ENCODE measurements at places on chromosomes 11 and 22.
A peak's percentile ranks its signal among the peaks of the same experiment; 100 is the strongest.

DNA sequence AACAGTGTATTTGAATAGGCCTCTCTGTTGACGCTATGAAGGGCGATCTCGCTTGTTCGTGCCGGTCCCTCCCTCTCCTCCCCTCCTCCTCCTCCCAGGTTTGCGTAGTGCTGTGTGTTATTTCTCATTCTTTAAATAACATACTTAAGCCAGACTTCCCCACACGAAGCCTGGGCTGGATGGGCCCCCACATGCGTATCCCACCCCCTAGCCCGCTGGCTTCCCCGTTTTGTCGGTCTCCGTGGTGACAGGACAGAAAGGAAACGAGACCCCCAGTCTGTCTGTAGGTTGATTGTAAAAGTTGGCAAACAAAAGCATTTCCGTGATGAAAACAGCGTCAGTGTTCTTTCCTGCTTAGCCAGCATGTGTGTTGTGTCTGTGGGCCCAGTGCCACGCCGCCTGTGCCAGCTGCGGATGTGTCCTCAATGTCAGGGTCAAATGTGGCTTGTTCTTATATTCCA is 27.3 kb downstream of the FAM118A start:
- DNase-seq: no peak

- DNase-seq: no peak
Measured at GRCh38 chr22:45859231-45860161, 117.5 kb downstream of the WNT7B start.

- DNase-seq: no peak
Measured at GRCh38 chr11:1228921-1229451, 6.1 kb downstream of the MUC5B start.

DNA sequence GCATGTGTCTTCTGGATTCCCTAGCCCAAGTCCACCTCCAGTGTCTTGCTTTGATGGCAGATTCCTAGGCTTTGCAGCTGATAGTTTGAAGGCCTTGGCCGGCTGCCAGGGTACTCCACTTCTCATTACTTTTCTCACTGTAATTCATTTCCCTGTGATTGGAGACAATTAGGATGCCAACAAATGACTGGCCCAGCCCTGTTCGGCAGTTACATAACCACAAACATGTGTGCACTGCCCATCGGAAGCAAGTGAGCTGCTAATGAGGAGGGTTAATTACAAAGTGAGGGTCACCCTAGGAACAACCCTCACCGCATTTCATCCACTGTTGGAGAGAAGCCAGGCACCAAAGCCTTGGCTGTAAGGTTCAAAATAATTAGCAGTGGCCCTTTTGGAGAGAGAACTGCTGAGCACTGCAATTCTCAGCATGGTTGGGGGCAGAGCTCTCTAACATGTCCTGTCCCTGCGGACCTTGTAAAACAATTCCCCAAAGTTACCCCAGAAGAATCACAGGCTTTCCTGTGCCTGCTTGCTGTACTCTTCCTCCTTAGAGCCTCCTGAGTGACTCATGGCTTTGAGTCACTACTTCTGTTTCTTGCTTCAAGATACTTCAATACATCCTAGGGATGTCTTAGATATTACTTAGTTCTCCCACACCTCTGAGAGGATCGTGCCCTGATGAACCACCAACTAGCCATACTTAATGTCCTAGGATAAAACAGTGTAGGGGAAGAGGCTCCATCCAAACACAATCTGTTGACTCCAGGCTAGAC is 109.7 kb upstream of the GALNT18 start:
- DNase-seq: no peak

DNA sequence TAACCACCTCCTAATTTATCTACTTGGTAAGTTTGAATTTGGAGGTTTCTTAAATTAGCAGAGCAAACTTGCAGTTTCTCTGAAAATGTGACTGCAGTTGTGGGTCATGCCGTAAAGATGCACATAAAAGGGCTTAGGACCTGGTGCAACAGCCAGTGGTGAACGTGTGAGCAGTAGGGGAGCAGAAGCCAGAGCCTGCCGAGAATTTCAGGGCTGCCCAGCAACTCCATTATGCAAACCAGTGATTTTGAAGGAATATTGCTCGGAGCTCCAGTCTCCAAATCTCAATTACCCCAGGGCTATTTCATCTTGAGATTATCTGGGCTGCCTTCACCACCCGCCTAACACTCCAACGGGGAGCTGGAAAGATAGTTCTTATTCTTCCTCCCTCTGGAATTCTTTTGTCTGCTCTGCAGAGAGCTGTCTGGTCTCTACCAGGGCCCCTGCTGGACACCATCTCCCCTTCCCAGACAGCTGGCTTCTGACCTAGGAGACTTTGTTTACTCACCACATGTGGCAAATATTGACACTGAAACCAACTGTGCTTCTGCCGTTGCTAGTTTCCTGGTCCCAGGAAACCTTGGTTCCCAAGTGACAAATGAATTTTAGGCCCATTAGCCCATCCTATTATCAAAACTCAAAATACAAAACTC is 93.9 kb downstream of the DSCAML1 start:
- DNase-seq: no peak

- DNase-seq: peak; percentile 83
Measured at GRCh38 chr11:46237248-46238077, 40.0 kb upstream of the CREB3L1 start.

- DNase-seq: peak; percentile 52
Measured at GRCh38 chr22:22342697-22343580, 98.4 kb downstream of the VPREB1 start.

GRCh38 chr11:70203751-70204465 is 812 bp downstream of the FADD start:
- peak; percentile 91 for DNase-seq

GRCh38 chr11:104570078-104570701 is 328.1 kb downstream of the CASP12 start:
- DNase-seq: no peak

DNA sequence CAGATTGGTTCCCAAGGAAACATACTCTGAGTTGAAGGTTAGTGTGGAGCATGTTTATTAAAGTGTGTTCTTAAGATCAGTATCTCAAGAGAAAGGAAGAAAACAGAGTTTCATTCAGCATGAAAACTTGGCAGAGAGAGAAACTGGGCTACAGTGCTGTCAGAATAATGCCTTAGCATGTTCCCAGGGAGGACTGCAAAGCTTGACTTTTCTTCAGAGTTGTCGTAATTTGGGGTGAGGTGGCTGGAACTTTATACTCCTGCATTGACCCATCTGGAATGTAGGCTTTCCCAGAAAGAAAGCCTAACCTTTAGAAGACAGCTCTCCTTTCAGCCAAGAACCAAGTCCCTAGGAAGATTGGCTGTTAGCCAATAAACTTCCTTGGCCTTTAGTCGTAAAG is 190.8 kb upstream of the CNTN5 start:
- no peak for DNase-seq

- no peak for DNase-seq
Measured at GRCh38 chr11:101127197-101127698, 2.4 kb downstream of the PGR start.

DNA sequence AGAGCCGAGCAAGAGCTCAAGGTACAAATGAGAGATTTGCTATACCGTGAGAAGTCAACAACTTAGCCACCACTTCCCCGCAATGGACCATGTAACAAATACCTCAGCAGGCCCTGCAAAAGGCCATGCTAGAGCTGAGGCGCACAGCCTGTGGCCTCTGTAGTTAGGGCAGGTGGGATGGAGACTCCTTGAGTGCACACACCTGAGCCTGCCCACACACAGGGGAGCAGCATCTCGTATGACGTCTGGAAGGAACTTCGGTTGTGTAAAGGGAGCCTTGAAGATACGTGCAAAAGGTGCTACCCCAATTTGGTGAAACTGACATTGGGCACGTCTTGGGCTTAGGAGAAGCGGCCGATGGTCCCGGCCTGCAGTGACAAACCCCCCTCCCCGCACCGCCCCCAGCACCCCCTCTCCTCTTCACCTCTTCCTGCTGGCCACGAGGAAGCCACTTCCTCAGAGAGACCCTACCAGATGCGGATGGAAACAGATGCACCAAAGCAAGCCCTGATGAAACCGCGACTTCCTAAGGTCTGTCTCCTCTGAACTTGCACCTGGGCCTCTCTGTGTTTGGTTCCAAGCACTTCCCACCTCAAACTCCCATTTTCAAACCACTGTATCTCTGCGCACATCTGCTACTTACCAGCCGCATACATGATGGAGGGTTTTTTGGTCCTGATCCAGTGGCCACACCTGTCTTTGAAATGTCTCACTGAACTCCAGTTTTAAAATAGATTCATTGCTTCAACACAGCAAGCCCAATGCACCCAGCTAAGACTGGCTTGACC is 10.6 kb downstream of the CDPF1 start:
- peak; percentile 88 for DNase-seq

DNA sequence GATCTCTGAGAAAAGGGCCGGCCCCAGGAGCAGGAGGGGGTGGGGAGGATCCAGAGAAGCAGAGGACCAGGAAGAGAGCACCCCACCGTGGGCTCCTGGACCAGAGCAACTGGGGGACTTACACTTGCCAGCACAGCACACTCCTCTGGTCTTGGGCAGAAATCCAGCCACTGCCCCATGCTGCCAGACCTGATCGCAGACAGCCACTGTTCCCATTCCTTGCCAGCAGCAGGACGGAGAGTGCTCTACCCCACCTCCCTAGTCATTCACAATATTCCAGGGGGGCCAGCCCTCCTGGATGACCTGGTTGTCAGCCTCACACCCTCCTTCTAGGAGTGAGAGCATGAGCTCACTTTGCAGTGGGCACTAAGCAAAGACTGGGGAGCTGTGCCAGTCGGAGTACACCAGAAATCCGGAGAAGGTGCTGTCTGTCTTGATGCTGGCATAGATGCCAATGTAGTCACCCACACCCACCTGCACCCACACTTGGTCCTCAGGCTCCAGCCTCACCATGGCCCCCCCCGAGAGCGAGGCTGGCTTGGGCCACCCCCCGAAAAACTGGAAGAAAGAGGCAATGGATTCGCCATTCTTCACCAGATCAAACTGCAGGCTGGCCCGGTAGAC is 1.6 kb downstream of the C1QTNF5 start:
- no peak for DNase-seq

DNA sequence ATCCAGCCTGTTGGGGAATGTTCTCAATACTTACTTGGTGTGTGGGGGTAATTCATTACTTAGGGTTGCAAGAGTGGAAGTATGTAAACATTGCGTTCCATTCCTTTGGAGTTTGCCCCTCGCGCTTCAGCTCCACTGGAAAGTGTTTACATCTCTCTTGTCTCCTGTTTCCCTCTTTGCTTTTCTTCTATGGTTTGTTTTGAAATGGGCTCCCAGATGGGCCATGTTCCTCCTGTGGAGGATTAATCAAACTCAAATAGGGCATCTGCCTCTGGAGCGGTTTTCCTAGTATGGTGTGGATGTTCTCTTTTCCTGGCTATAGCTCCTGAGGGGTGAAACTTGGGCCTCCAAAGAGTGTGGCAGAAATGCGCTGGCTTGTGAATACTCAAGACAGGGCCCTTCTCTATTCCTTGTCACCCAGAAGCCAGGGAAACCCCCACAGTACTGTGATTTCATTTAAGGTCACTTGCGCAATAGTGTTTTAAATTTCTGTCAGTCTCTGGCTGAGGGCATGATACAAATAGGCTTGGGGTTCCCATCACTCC is 51.9 kb downstream of the CD44 start:
- DNase-seq: no peak

DNA sequence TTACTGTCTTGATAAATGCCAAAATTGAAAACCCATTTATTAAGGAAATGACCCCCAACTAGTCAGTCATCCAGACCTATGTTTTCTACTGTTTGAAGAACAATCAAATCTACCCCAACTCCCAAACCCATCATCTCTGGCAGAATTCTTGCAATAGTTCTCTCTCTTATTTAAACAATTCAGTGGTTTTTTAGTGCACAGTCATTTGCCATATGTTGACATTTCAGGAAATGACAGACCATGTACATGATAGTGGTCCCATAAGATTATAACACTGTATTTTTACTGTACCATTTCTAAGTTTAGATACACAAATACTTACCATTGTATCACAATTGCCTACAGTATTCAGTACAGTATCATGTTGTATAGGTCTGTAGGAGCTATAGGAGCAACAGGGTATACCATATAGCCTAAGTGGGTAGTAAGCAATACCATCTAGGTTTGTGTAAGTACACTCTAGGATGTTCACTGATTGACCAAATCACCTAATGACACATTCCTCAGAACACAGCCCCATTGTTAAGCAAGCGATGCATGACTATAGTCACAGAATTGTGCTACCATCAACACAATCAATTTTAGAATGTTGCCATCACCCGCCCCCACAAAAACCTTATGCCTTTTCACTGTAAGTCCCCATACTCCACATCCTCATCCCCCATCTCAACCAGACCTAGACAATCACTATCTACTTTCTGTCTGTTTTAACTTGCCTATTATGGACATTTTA is 41.8 kb downstream of the MMP20 start:
- DNase-seq: no peak

DNA sequence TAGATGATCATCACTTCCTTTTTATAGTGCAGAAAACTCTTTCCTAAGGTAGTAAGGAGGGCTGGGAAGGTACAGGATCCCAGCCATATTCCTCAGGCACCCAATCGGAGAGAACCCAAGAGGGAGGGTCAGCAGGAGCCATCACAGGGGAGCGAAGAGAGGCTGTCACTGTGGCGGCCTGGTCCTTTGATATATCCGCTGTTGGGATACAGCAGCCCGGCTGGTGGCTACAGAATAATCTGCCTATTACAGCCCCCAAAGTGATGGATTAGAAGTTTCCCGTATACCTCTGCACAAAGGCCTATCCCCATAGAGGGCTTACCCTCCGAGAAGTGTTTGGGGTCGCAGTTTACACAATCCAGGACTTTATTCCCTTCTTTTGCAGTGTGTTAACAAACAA is 48.5 kb downstream of the OR4D9 start:
- DNase-seq: no peak

DNA sequence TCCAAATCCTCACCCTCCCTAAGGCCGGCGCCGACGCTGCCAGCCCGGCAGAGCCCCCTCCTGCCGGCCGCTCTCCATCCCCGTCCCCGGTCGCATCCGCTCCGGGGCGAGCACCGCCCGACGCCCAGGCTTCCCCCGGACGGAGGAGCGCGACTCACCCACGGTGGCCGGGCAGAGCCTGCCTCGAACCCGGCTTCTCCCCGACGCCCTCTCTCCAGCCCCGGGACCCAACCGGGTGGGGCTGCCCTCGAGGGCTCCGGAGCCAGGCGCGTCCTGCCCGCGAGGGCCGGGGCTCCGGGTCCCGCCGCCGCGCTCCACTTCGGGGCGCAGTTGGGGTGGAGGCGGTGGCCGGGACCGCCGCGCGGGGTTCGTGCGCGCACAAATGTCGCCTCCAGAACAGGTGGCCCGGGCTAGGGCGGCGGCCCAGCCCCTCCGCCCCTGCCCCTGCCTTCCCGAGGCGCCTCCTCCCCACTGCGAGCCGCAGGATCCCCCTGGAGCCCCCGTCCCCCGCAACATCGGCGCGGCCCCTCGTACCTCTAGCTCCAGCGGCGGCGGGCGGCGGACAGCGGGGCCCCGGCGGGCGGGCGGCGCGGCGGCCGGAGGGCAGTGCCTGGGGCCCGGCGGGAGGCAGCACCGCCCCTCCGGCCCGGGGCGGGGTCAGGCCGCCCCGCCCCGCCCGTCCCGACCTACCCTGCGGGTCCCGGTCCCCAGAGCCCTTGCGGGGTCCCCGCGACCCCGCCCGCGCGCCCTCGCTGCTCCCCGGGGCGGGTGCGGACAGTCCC is at the start of gene A4GALT:
A4GALT (minus strand) TSS at position 608 of the 782 bp plus-strand sequence. CDS start 26,919 bp downstream, outside the sequence.
- DNase-seq: peak; percentile 43

DNA sequence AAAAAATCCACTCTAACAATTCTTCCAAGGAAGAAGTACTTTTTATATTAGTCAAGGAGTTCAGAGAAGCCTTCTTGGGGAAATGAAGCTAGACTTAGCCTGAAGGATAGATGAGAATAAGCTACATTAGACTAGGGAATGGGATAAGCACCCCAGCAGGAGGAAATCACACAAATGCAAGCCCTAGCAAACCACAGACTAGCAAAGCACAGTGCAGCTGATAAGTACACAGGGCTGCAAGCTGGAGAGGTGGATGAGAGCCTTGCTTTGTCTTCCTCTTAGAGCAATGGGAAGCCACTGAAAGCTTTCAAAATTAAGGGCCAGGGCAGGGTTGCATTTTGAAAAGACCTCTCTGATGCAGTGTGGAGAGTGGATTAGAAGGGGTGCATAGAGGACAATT is 946.2 kb downstream of the LRRC4C start:
- no peak for DNase-seq

Measured in hematopoietic multipotent progenitor cell treated with erythropoietin and hydrocortisone succinate and interleukin-3 and kit ligand, for 8 days (in vitro differentiated cells).